ENCODE measurements at places on chromosomes 7 and 10.

DNA sequence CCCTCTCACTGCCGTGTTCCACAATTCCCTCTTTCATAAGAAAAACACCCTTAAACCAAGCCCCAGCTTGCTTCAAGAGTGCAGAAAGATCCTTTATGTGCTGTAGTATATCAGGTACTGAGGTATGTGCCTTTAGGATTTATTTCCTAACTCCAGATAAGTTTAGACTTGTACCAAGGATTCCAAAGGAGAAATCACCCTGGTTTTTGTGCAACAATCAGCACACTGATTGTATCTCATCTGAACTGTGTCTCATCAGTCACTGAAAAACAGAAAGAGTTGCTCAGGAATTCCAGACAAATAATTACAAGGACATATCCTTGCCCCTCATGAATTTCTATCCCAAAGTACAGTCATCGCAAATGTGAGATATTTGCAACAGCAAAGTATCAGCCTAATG lies 77.2 kb upstream of the PTPRZ1 start:
- DNase-seq: no peak

DNA sequence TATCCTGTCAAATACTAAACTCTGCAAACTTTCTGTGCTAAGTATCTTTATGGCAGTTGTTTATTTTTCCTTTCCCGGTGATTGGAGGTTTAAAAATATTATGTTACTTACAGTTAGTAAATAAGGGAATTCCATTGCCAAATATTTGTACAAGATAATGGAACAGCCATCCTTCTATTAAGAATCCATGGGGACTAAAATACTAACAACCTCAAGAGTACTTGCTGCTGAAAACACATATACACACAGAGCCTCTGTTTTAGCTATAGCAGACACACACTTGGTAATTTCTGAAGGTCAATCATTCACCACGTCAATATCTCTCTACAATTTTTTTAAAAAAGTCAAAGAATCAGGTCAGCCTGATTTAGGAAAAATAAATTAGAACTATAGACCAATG lies 32.4 kb downstream of the TSPAN12 start:
- no peak for DNase-seq

DNA sequence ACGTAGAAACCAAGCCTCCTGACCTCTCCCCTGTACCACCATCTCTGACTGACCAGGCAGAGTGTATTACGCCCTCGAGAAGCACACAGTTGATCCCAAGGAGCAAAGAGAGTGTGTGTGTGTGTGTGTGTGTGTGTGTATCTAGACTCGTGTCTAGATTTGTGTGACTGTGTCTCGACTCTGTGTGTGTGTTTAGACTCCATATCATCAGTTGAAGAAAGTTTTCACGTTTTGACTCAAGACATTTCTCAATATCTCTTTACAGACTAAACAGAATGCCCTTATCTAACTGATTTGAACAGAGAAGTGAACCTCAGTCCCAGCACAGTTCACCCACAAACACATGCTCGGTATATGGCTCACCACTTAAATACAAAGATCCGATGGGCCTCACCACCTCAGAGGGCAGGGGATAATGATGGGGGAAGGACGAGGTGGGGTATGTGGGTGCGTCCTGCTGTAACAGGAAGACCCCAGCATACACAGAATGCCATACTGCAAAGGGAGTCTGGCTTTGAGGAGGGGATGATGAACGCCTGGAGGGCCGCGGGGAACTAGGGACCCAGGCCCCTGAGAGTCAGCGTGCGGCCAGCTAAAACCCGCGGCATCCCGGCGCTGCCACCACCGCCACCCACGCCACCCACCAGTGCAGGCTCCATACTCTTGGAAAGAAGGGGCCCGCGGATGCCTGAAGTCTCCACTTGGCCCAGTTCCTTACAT lies 780 bp downstream of the ALDH18A1 start:
- DNase-seq: no peak

DNA sequence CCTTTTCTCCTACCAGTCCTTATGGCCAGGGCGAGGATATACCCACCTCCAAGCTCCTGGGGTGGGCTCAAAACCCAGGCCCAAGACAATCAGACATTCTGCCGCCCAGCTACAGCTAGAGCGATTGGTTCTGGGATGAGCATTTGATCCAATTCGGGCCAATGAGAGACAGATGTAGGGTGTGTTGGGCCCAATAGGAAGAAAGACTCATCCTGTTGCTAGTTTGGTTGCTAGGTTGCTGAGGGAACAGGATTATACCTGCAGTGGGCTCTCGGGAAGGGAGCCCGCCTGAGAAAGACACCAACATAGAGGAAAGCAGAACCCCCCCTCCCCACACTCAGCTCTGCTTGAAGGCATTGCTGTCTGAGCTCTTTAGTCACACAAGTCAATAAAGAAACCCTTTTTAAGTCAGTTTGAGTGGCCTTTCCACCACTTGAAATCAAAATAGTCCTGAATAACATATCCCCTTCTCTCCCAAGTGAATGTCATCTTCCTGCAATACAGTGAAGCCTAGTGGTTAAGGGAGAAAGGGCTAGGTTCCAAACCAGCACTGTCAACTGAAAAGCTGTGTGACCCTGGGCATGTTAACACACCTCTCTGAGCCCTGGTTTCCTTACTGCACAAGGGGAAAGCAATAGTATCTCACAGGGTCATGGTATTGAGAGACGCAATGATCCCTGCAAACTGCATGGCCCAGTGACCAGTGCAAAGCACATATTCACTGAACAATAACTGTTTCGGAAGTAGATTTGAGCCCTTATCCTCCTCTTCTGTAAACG lies 21.8 kb downstream of the ITPRIP start:
- DNase-seq: no peak

- DNase-seq: no peak
Observed at GRCh38 chr10:79380946-79381721, 33.9 kb downstream of the PPIF start.

DNA sequence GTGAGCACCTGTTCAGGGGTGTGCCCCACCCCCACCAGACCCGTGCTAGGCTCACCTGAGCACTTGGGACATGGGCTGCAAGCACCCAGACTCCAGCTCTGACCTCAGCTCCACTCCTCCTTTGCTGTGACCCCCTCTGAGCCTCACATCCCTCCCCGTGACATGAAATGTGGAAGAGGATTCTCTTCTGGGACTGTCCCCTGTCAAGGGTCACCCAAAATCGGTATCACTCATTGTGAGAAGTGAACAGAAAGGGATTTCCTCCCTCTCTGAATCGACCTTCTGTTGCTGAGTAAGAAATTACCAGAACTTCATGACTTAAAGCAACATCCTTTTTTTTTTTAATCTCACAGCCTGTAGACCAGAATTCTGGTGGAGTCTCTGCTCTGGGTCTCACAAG lies 6.2 kb upstream of the CHST15 start:
- DNase-seq: no peak

DNA sequence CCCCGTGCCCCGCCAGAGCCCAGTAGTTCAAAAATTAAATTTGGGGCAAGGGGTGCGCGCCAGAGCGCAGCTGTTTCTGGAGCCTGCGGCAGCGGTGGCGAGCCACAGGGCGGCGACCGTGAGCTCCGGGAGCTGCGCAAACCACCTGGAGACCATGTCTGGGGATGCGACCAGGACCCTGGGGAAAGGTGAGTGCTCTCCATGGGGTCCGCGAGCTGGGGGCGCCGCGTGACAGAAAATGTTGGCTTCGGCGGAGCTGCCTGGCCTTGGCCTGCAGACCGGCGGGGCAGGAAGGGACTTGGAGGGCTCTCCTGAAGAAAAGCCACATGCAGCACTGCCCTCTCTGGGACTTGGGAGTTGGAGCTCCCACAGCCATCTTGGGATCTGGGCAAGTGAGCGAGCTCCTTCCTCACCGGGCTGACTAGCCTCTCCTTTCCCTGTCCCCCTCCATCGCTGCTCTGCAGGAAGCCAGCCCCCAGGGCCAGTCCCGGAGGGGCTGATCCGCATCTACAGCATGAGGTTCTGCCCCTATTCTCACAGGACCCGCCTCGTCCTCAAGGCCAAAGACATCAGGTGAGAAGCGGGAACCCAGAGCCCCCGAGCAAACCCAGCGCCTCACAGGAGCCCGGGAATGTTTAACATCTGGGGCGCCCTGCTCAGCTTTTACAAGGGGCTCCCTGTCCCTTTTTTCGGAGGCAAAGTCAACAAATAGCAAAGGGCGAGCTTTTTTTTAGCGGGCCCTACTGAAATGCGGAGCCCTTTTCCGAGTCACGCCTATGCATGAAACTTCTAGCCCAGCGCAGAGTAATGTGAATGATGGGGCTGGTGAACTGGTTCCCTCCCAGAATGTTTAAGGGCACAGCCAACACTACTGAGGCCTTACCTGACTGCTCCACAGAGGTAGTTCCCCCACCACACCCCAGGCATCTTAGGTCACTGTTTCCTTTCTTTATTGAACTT lies 6.1 kb downstream of the GSTO2 start:
- DNase-seq: no peak
